Activated T-cell treated with anti-CD3 and anti-CD28 coated beads for 4 hours (primary cell): ENCODE measurements at places on chromosomes 5 and 9.

DNA sequence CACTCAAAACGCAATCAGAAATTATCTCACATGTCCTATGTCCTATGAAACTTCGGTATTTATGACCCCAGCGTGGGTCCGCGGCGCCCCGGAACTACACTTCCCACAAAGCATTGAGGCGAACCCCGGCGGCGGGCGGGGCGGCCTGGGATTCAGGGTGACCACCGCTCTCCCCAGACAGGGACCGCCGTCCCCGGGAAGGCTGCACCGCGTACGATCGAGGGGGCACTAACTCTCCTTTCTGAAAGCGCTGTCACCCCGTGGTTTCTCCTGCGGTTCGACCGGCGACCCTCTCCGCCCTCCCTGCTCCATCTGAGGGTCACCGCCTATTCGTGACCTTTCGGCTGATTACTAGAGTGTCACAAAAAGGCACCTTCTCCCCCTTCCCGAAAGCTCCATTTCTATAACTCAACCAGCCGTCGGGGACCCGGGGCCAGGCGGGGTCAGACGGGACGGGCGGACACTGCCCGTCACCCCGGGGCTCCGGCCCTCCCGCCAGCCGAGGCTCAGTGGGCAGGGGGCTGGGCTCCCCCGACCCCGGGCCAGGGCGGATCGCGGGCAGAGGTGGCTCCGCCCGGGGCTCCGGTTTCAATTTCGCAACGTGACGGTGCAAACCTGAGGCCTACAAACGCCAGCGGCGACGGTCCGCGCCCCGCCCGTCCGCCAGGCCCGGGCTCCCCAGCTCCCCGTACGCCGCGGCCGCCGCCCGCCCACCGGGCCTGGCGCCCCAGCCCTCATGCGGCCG lies 1.3 kb downstream of the ECPAS start:
- DNase-seq: peak; percentile 34

DNA sequence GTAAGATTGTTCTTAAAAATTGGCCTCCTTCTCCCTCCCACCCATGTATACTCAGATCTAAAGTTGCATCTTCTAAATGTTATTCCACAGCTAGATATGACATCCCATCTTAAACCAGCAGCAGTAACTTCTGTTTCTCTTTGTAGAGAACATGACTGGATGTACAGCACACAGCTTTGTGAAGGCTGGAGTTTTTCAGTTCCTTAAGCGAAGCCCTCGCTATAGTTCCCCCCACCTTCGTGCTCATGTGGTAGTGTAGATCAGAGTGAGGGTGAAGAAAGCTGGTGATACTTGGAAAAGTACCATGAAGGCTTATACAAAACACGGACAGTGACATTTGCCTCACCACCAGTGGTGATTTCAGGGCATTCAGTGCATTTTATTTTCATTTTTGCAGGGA lies 137.5 kb downstream of the MAT2B start:
- DNase-seq: no peak

GRCh38 chr9:93657331-93658111 lies 81.1 kb downstream of the PHF2 start:
- no peak for DNase-seq

DNA sequence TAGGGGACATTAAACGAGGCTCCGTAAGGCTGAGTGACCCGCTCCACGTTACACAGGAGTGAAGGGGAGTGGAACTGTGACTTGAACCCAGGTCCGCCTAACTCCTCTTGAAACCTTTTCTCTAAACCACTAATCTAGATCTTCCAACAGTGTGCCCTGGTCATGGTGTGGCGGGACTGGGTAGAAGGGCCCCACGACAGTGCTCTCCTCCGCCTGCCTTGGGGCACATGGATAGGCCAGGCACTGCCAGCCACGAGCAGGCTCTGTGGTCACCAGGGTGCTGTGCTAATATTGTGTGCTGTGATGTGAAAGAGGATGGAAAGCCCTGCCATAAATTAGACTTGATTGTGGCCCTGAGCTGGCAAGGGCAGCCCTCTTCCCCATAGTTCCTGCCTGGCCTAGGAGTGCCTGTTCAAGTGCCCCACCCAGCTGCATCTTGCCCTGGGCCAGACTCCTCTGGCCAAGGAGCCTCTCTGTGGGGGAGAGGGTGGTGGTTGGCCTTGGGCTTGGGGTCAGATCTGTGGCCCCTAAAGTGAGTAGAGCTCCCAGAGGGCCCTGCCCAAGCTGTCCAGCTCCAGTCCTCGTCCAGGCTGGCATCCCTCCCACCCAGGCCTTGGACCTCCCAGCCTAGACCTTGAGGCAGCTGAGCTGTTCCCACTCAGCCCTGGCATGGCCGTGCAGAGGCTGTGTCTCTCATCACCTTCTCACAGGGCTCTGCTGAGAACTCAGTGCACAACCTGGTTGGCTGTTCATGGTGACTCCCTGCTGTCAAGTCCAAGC lies 67.8 kb upstream of the TBC1D2 start:
- DNase-seq: no peak

DNA sequence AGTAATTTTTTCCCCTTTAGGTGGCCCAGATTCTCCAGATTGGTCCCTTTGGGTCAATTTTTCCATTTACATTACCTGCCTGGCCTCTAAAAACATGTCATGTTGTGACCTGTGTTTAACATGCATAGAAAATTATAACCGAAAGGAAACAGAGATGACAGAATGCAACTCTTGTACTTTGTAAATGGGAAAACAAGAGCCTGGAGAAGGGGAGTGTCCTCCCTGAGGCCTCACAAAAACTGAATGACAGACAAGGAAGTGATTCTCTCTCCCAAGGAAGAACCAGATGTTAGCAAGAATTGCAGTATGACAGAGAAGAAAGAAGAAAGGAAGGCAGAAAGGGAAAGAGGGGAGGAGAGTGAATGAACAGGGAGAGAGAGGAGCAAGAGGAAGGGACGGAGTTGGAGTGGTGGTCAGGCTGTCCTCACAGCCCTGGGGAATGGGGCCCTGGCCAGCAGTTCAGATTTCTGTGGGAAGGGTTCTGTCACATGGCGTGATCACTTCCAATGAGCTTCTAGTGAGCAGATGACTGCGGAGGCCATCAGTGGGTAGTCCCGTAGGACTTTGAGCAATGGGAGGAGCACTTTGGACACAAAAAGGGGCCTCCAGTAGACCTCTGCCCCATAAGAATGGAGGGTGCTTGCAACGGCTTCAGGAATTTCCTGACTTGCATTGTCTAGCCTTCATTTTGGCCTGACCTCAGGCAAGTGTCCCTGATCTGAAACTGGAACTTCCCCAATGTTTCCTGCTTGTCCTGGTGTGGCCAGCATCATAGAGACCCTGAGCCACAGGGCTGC lies 31.6 kb downstream of the ABLIM3 start:
- no peak for DNase-seq

GRCh38 chr9:127761491-127761956 lies 16.9 kb downstream of the SH2D3C start:
- DNase-seq: no peak

DNA sequence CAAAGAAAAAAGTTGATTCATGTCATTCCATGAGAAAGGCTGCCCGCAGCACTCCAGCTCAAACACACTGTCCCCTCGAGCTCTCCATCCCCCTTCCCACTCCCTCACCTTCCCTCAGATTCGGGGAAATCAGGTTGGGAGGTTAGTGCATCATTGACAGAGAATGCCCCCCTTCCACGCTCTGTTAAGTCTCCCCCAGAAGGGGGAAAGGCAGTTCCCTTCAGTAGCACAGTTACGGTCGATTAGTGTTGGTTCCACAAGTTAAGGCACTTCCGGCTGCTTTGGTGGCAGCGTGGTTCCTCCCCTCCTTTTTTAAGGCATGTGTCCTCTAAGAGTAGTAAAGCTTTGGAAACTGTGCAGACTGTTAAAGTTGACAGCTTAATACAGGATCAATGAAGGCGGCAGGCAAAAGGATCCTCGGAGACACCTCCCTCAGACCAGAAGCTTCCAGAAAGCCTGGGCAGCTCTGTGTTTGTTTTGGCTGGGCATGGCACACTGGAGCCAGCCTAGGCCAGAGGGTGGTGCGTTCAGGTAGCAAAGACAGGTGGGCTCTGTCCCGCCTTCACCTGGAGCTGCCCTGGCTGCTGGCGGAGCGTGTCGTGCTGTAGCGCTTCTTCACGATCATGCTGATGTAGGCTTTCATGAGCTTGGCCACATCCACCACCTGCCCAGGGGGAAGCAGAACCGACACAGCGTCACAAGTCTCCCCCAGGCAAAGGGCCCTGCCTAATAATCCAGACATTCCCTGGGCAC lies 49.5 kb upstream of the RETREG1 start:
- no peak for DNase-seq

DNA sequence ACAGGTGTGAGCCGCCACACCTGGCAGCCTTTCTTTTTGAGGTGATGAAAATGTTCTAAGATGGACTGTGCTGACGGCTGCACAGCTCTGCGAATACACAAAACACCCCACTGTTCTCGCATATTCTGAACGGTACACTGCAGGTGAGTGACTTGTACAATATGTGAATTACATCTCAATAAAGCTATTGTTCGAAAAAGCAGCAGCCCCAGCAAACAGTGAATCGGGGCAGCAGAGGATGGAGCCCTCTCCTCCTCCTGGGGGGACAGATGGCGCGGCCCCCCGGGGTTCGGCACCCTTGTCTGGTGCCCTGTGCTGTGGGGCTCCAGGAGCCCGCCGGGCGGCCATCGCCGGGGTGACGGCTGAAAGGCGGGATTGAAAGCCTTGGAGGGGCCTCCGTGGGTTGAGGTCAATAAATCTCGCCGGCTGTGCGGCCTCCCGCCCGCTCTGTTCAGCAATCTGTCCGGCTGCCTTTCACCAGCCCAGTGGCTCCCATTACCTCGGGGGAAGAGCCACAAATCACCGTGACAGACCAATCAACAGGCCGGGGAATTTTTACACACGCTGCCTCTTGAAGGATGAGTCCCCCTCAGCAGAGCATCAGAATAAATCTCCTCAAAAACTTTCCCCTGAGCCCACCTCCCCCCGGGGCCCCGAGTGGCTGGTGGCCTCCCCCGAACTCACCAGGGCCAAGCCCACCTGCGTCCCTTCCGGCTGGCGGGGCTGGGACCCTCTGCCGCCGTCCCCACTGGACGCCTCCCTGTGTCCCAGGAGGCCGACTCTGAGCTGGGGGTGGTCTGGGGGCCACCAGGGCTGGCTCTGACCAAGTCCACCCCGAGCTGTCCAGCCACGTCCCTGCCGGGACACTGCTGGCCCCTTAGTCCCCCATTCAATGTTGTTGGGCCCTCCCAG lies 37.8 kb upstream of the TMEM250 start:
- no peak for DNase-seq

DNA sequence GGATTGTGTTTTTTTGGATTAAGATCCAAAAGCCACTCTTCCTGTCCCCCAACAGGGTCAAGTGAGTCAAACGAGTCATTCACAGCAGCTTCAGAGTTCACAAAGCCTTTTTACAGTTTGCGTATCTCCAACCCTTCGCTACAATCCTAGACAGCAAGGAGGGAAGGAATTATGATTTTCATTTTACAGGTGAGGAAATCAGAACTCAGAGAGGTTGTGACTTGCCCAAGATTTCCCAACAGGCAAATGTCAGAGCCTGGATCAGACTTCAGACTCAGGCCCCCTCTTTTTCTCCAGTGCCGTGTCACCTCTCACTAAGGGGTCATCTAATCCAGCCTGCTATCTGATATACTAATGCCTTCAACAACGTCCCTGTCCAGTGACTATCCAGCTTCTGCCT lies 72.1 kb upstream of the XPA start:
- DNase-seq: no peak

- DNase-seq: peak; percentile 14
Measured at GRCh38 chr5:56610093-56610698, 205.2 kb upstream of the MAP3K1 start.

- DNase-seq: no peak
Measured at GRCh38 chr5:72463449-72464052, 43.7 kb downstream of the ZNF366 start.

GRCh38 chr5:119009131-119009530 lies 20.8 kb upstream of the DTWD2 start:
- DNase-seq: no peak

DNA sequence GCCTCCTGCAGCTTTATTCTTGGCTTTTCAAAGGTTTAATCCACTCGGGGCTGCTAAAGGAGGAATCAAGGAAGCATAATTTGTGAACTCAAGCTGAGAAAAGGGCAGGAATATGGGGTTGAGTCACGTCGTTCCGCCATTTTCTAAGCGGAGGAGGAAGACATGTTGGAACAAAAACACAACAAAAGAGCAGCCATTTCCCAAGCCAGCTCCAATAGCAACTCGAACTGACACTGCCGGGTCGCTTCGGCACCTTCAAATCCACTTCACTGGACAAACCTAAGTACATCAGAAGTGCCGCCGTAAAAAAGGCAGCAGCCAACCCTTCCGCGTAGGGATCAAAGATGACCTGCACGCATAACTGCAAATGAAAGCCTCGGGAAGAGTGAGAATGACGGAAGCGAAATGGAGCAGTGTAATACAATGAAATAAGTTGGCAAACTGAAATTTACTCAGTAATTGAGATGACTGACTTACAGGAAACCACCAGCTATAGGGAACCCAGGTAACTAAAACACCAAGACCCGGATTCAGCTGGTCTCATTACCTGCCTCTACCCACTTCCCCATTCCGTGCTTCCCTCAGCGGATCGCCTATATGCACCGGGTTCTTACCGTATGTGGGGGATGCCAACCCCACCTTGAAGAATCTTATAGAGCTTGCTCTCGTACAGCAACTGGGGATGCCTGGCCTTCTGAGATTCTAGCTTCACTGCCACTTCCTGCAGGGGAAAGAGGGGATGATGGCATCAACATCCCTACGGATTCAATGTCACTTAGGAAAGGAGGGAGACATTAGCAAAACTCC lies 1.6 kb downstream of the CSNK1A1 start:
- DNase-seq: no peak

DNA sequence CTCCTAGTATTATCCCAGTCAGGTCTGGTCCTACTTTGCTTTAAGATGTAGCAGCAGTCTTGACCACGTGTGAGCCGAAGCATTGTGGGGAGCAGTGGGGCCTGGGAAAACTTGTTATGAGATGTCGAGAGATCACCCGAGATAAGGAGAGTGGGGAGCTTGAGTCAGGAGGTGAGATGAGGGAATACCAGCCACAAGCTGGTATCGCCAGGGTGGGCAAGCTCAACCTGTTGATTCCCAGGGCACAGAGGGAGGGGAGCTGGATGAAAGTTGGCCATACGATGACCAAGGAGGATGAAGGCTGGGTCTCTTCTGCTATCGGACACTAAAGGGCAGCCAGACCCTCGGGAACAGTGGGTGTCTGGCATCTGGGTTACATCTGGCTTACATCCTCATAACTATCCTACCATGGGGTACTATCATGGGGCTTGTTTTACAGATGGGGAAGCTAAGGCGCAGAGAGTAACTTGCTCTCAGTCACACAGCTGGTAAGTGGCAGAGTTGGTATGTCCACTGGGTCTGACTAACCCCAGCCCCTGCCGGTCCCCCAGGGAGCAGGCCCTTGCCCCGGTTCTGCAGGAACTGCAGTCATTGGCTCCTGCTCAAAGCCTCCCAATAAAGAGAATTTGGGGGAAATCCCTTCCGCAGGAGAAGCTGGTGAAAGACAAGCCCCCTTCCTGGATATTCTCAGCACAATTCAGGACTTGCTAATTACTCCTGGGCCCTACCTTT lies 13.4 kb upstream of the TIFAB start:
- DNase-seq: no peak

DNA sequence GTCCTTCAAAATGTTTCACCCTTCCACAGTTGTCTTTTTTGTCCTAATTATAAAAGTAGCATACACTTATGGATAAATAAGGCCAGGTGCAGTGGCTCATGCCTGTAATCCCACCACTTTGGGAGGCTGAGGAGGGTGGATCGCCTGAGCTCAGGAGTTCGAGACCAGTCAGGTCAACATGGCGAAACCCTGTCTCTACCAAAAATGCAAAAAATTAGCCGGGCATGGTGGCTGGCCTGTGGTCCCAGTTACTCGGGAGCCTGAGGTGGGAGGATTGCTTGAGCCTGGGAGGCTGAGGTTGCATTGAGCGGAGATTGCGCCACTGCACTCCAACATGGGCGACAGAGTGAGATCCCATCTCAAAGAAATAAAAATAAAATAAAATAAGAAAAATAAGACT lies 1.6 kb downstream of the C5orf52 start:
- no peak for DNase-seq

GRCh38 chr5:139113892-139114291 lies 84.3 kb downstream of the SIL1 start:
- DNase-seq: no peak
